Mesothelial cell of epicardium (in vitro differentiated cells): ENCODE measurements at places on chromosomes 2 and 18. TPM values are rescaled to one million over a fixed set of nuclear protein-coding genes. Genes with fewer than 3 reads are reported as not detected.

PIEZO2 gene
- total RNA-seq = 36.7 to 43.7 TPM (median 40.9 TPM) in 3 replicates

SERPINB4 gene
- total RNA-seq = not detected in 3 replicates

REG3A gene
- total RNA-seq = not detected in 3 replicates

DNA sequence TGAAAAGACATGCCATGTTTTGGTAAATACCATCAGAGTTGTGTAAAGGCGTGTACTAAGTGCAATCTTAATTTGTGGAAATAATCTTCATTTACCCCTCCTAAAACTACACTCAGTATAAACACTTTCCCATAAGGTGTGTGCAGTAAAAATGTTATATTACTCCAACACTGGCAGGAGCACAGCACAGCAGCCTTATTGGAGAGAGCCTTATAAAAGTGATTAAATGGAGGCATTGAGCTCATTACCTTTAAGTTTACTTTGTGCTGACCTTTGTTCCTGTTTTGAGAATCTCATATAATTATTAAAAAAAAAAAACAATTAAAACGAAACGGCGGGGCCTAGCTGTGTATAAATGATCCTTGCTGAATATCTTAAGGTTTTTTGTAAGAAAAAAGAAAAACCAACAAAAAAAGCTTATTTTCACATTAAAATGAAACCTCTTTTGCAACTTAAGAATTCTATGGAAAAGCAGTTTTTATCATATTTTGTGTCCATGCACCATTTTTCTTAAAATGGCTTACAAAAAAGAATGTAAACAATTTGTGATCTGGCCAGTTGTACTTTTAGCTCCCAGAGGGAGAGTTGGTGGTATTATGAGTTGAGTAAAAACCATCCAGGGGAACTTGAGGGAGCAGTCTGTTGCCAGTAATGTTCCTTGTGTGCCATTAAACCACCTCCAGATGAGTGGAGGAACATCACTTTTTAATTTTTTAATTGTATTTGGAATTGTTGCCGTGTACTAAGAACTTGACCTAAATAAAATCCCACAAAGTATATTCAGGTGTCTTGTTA is 103.4 kb downstream of the ABI2 start:
- DNase-seq = no peak

GRCh38 chr18:79378536-79379250 is 17.0 kb upstream of the NFATC1 start:
- DNase-seq = peak; percentile 96

- no peak for DNase-seq
Observed at GRCh38 chr2:150376553-150377335, 110.7 kb downstream of the RND3 start.

- no peak for DNase-seq
Observed at GRCh38 chr2:196275646-196276352, 104.4 kb upstream of the STK17B start.

DNA sequence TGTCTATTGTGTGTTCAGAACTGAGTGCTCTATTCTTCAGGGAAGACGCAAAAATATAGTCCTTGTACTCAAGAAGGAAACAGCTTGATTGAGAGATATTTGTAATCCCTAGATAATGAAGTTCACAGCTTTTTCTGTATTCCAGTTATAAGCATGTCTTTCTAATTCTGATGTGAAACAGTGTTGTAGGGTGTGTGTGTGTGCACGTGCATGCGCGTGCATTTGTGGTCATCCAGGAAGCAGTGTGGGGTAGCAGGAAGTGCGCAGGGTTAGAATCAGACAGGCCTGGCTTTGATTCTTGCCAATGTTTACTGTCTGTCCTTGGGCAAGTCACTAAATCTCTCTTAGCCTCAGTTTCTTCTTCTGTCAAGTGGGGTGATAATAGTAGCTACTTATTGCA is 87.9 kb downstream of the NPAS2 start:
- no peak for DNase-seq

GRCh38 chr18:6449213-6449612 is 34.5 kb upstream of the L3MBTL4 start:
- DNase-seq = no peak

GPN1 gene
- total RNA-seq = 32.4 to 36.7 TPM (median 36.3 TPM) in 3 replicates

DNA sequence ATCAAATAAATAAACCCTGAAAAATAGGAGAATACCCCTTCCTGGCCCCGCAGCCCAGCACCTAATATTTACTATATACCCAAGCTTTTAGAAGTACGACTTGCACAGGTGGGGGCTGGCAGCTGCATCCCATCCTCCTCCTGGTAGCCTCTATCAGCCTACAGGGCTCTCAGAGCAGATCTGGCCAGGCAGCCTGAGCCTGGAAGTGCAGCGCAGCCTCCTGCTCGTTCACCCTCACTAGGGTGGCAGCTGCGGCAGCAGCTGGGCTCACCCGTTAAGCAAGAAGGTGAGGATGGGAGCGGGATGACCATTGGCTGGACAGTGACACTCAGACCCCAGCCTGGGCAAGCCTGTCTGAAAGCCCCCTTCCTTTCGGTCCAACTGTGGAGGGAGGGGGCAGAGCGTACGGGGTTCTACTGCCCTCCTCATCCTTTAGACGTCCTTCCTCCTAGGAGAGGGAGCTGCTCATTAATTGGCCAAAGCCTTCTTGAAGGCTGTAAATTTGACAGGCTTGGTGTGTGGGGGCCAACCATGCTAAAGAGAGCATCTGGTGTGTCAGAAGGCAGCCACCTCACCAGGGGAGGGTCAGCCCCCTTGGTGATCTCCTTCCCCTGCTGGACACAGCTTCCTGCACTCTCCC is 23.3 kb downstream of the MPHOSPH10 start:
- DNase-seq = no peak

DNA sequence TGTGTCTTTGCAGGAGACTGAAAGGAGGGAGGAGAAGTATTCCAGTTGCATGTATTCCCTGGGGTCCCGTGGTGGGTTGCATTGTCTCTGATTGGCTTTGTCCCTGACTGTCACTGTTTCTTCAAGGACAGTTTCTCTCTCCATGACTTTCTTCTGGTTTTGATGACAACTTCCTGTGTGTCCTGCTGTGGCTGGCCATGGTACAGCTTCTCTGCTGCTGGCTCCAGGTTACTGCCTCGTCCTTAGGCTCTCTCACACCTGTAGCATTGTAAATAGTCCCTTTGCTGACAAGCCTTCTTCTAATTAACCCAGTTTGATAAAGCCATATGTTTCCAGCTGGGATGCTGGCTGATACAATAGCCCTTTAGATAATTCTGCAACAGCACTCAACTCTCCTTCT is 129.0 kb downstream of the LPIN1 start:
- DNase-seq = peak; percentile 1

GRCh38 chr2:157857881-157858280 is 18.2 kb downstream of the ACVR1 start:
- DNase-seq = no peak

DNA sequence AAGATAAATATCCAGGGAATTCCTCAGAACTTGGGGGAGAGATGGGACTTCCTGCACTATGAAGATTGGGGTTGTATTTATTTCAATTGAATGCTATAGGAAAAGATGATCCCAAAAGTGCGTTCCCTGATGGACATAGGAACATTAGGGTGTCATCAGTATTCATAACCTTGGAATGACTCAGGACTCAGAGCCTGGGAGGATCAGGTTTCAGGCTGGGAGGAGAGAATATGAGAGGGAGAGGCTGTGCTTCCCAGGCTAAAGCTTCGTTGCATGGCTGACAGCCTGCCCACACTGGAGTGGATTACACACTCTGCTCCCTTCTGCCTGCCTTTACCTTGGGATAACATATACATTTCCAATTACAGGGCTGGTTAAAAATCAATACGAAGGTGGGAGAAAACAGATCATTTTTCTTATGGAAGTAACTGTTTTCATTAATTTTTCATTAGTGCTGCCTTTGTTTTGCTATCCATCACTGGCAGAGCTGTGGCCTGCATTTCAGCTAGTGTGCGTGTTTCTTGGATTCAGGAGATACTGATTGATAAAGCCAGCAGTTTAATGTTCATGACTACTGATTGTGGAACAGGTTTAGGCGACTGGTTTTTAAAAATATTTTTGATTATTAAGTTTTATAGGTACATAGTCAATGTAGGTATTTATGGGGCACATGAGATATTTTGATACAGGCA is 118.7 kb downstream of the KCTD1 start:
- no peak for DNase-seq

DNA sequence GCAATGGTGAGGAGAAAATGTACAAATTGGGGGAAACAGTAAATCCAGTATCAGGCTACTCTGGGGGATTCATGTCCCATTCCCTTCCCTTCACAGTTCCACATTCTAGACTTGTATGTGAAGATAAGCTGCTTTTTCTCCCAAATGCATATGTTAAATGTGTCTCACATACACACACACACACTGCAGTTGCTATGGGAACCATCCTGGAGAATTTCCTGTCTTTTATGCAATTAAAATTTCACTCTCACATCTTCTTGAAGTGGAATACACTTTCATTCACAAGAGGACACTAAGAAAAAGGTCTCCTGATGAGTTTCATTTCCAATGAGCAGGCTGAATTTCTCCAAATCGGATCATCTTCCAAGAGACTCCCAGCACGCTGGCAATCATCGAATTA is 366.0 kb downstream of the LRATD1 start:
- no peak for DNase-seq

- no peak for DNase-seq
Observed at GRCh38 chr18:8501044-8501443, 108.2 kb upstream of the RAB12 start.

DNA sequence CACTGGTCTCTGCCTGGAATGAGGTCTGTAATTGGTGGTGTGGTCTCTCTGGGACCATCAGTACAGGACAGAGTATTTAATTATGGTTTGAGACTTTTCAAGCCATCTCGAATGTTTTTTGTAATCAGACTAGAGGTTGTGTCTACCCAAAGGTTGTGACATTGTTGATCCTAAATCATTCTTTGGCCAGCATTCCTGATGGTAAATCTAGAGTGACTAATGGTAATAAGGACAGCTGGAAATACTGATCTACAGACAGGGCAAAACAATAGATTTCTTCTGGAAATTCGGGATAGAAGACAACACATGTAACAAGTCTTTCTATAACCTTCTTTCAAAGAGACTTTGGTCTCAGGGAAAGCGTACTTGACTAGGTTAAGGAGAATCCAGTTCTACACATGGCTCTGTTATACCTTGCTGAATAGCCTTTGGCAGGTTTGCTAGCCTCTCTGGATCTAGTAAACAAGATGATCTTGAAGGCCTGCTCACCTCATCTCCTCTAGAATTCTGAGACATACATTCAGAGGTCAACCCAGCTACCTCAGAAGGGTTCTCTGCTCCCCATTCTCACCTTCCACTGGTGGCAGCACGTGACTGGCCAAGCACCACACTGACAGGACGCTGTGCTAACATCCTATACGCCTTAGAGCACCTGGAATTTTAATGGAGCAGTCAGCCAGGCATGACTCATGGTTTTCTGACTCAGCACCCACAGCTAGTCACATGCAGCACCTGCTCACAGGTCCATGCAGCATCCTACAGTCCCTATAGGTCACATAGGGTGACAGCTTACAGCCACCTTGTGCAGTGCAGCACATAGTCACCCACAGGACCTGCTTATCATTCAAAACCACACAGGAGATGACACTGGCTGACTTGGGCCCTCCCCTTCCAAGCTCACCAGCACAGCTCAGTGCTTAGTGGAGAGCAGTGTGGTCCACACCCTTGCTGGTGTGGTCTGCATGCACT is 12.2 kb downstream of the PLB1 start:
- DNase-seq = no peak

UGT1A1 gene
- total RNA-seq = not detected in 3 replicates

DNA sequence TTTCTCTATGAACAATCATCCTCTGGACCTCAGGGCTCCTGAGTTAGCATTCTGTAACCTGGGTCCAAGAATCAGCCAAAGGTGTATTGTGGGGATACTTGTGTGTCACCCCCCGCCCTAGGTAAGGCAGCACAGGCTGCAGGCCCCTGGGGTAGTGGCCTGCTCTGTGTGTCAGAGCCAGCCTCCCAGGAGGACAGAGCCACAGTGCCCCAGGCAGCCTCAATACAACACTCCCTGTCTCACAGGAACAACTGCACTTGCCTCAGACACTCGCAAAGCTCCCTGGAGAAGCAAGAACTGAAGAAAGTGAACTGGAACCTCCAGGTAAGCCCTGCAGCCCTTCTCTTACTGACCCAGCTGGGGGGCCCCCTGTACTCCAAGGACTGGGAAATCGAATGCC is 121.3 kb upstream of the PPP1CB start:
- no peak for DNase-seq

DSC3 gene
- total RNA-seq = 29.1 to 32.6 TPM (median 30.9 TPM) in 3 replicates

DNA sequence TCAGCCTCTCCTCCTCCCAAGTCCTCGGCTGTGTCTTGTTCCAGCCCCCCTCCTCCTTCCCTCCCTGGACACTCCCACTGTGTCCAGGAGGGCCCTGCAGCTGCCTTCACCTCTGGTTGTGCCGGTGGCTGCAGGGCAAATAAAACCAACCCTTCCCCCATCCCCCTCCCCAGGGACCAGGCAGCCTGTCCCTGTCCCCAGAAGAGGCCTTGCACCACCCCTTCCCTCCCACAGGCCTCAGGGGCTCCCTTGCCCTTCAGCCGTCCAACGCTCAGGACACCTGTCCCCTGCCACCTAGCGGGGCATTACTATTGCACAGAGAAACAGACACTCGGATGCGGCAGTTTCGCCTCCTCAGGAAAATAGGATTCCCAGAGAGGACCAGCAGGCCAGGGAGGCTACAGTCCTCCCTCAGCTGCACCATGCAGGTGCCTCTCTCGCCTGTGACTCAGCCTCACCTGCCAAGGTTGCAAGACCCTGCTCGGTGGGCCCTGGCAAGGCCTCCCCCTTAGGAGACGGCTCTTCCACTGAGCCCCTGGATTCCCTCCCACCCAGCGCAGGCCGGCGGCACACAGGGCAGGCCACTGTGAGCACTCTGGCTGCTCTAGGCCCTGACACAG is 5.5 kb upstream of the GPC1 start:
- DNase-seq = no peak

GRCh38 chr2:191302459-191303139 is 57.4 kb downstream of the MYO1B start:
- DNase-seq = no peak

RAB17 gene
- total RNA-seq = 10.6 to 12.7 TPM (median 11.0 TPM) in 3 replicates

AGPS gene
- 43.9 to 47.9 TPM (median 47.3 TPM) in 3 replicates for total RNA-seq

GRCh38 chr2:216090369-216090786 is 8.7 kb downstream of the TMEM169 start:
- DNase-seq = no peak

- no peak for DNase-seq
Observed at GRCh38 chr18:7872569-7872968, 305.5 kb downstream of the PTPRM start.

DNA sequence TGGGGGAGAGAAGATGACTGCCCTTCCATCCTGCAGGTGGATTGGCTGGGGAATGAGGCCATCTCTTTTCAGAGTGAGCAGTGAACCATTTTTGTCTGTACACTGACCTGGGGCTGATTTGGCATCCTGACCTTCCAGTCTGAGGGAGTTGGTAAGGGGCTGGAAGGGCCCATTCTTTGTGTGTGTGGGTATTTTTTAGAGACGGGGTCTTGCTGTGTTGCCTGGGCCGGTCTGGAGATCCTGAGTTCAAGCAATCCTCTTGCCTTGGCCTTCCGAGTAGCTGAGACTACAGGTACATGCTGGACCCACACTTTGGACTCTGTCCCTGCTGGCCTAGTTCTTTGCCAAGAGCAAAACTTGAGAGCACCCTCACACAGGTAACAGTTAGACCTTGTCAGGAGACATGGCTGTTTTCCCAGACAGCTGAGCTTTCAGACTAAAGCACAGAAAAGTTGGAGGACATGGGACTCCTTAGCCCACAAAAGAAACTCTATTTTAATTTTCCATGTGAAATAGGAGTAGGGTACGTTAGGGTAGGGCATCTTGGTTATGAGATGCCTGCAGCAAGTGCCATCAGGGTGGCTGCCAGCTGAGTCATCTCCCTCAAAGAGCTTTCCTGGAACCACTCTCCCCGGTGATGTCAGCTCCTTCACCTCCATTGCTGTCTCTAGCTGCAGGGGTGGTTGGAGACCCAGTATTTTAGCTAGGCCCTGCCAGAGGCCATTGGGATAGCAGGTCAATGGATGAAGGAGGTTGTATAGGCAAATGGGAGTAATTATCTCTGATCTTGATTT is 60.7 kb downstream of the DGKD start:
- DNase-seq = no peak
